ENCODE measurements at places on chromosomes 7 and 10.

GRCh38 chr10:103413564-103413963, 17.1 kb downstream of the PDCD11 start:
- no peak for DNase-seq

- no peak for DNase-seq
Measured at GRCh38 chr7:25860275-25861163, 291.5 kb upstream of the NFE2L3 start.

DNA sequence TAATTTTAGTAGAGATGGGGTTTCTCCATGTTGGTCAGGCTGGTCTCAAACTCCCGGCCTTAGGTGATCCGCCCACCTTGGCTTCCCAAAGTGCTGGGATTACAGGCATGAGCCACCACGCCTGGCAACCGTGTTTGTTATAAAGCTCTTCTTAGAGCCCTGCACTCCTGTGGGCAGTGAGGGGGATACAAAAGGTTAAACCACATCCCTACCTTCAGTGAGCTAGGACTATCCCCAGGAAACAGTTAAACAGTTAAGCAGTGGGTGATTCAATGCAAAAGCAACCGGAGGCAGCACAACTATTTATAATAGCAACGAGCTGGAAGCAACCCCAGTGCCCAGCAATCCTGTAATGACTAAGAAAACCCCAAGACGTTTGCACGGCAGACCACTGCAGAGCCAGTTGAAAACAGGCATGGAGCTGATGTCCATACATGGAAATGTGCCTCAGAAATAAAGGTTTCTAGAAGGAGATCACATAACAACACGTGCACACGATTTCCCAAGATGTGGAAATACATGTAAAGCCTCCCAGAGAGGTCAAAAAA, 107.2 kb upstream of the LYZL2 start:
- DNase-seq: peak; percentile 96

DNA sequence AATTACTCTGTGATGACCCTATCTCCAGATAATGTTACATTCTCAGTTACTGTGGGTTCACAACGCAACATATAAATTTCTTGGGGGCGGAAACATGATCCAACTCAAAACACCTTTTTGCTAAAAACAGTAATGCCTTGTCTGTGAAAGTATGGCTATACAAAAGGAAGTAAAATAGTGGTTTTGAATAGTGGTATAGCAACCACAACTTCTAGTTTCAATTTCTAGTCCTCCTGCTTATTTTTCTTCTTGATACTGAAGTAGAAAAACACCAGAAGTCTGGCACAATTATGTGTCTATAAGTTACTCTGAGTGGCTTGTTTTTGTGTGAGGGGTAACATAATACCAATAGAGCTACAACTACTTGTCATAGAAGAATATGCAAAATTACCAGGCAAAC, 21.5 kb upstream of the ZNF800 start:
- DNase-seq: no peak

DNA sequence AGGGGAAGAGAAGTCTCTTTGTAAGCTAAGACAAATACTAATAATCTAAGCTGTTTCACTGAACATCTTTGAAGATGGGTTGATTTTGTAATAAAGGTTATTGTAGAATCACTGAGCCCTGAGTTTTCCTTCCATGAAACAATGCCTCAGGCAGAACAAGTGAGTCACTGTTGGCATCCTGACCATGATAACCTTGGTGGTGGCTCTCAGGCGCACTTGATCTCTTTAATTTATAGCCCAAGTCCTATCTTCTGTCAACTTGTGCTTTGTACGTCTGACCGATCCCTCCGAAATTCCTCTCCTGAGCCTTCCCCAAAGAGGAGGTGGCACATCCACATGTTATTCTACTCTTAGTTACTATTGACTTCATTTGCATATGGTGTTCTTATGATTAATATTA, 812.9 kb downstream of the REEP3 start:
- DNase-seq: no peak

DNA sequence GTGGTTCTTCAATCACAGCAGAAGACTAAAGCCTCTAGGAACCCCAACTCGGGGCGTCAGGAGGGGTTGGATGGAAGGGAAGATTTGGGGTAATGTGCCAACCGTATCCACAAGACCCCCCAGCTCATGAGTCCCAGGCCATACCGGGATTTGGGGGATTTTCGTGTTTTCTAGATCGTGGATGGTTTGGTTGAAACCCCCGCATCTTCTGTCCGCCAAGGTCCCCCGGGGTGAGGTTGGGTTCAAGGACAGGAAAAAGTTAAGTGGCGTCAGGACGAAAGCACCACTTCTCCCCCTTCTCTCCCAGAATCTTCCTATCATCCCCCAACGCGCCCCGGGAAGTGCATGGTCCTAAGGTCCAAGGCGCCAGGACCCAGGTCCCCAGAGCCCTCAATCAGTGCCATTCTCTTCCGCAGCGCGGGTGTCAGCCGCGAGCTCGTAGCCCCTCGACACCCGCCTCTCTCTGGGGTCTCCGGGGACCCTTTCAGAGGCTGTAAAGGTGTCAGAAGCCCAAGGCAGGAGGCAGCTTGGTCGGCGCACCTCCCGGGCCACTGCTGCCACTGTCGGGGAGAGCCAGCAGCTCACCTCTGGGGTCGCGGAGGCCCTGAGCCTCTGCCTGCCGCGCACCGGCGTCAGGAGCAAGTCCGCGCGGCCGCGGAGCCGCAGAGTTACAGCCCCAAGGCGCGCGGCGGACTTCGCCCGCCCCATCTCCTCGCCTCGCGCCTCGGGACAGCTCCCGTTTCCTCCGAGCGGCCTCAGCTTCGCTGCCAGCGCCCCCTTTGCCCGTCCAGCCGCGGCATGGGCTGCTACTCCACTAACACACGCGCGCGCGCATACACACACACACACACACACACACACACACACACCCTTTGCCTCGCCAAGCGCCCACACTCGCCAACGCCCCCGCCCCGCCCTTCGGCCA, 1.5 kb downstream of the MKX start:
- DNase-seq: peak; percentile 17
